ENCODE measurements at places on chromosomes 6 and 20.

DNA sequence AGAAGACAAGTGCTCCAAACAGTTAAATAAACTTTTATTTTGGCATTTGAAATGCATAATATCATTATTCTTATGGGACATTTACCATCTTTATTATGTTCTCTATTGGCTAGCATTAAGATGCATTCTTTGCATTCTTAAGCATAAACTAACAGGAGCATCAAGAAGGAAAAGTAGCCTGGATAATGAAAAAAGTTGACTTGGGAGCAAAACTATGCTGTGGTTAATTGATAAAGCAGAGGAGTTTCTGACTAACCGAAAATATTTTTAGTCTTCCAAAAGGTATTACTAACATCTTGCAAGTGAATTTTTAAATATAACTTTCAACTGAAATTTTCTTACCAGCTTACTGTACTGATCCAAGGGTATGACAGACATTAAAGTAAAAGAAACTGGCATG lies 140.3 kb downstream of the FLRT3 start:
- DNase-seq, result no peak

DNA sequence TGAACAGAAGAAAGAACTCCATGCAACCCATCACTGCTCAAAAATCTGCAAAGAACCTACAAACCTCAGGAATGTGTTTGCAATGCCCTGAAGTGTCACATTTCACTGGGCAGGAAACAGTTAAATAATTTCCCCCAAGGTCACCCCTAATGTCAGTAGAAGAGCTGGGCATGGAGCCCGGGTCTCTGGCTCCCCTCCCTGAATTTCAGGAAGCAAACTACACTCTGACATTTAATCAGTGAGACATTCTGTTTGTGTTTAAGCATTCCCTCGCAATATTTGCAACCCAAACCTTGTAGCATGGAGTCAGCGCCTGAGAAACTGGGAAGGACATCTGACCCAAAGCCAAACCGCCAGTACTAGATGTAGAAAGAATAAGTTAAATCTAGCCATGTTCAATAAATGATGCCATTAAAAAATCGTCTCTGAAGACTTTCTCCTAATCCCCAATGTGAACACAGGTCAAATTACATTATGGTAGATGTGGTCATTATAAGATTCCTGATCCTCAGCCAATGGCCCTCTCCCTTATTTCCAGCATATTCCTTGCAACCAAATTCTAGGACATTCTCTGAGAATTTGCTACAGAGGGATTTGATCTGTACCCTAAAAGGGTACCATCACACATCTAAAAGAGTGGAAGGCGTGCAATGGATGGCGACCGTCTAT lies 91.2 kb upstream of the ADTRP start:
- DNase-seq, result no peak

GRCh38 chr6:106112433-106112832 lies 26.3 kb downstream of the PRDM1 start:
- DNase-seq, result no peak

DNA sequence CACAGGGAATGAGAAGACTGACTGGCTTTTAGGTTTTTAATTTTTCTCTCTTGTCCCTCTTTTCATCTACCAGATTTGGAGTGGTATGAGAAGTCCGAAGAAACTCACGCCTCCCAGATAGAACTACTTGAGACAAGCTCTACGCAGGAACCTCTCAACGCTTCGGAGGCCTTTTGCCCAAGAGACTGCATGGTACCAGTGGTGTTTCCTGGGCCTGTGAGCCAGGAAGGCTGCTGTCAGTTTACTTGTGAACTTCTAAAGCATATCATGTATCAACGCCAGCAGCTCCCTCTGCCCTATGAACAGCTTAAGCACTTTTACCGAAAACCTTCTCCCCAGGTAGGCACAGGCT lies 644 bp downstream of the MAD2L1BP start:
- no peak for DNase-seq

- DNase-seq, result no peak
These were observed 60.8 kb downstream of the CD40 start for GRCh38 chr20:46178891-46179290.

DNA sequence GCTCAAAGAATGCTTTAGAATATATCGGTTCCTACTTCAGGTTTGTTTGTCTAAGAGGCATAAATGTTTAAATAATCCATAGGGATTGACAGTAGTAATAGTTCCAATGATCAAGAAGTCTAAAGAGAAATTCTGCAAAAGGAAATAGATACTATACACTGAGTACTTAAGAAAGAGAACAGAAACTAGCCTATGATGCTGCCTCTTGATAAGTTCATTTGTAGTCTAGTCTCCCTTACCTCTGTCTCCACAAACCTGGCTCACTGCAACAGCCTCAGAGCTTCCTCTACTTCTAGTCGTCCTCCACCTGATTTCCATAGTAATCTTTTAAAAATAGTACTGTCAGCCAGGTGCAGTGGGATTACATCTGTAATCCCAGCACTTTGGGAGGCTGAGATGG lies 511.8 kb downstream of the LMBRD1 start:
- no peak for DNase-seq
